HFFc6 (cell line): ENCODE measurements at places on chromosomes 5 and 9. TPM values are rescaled to one million over a fixed set of nuclear protein-coding genes. Genes with fewer than 3 reads are reported as not detected.

DNA sequence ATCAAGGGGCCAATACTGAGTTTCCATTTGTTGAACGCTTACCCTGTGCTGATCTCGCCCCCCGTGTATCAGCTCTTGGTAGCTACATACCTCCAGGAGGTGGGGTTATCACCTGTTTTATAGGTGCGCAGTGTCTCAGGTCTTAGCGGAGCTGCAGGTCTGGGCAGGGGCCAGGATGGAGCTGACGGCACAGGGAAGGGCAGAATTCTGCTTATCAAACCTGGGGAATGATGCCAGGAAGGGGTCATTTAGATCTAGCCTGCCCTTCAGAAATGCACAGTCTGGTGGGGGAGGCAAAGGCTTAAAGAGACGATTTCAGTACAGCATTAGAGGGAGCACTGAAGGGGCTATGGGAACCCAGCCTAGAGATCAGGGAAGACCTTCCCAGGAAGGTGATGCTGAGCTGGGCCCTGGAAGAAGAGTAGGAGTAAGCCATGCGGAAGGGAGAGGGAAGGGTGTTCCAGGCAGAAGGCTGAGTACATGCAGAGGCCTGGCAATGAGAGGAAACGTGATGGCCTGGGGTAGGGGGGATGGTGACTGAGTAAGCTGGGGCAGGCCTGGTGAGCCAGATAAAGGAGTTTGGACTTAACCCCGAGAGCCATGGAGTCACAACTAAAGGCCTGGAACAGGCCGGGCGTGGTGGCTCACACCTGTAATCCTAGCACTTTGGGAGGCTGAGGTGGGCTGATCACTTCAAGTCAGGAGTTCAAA, 31.5 kb downstream of the OLFML2A start:
- DNase-seq, result no peak

- DNase-seq, result peak; percentile 99
Observed at GRCh38 chr5:172361566-172362238, 78.1 kb upstream of the UBTD2 start.

The OCLN gene
- total RNA-seq, result 0.59 to 1.0 TPM (median 0.85 TPM) in 3 replicates

The PARP8 gene
- 0.47 to 4.8 TPM (median 3.4 TPM) in 3 replicates for total RNA-seq

GRCh38 chr5:178211095-178212048, 7.0 kb downstream of the HNRNPAB start:
- DNase-seq, result no peak

The WNT8A gene
- not detected in 3 replicates for total RNA-seq
